Activated T-helper 9 cell treated with anti-CD3 and anti-CD28 coated beads, Interleukin-2, amount 50 U/mL, for 16 hours (primary cell): ENCODE measurements at places on chromosomes 16 and 17.
A peak's percentile ranks its signal among the peaks of the same experiment; 100 is the strongest.

GRCh38 chr16:50878966-50879615 lies 137.2 kb downstream of the CYLD start:
- no peak for DNase-seq

DNA sequence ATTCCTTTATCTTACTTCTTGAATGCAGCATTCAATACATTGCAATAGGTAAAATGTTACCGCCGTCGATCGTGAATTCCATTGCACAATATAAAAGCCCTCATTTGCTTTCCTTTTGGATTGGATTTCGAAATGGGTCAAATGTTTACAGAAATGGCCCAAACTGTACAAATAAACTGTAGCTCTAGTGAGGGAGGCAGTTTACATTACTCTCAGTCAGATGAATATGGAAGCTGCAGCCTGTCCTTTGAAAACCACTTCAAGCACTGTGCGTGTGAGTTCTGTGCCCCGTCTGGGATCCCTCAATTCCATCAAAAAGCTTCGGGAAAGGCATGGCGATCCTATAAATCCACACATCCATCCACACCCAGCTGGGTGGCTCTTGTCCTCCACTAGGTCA lies 258.6 kb upstream of the FOXF1 start:
- DNase-seq = no peak

GRCh38 chr16:27427538-27427937 lies 25.6 kb downstream of the IL21R start:
- no peak for DNase-seq

- no peak for DNase-seq
These were observed 18.4 kb downstream of the SOX9 start for GRCh38 chr17:72139212-72139611.

- DNase-seq = no peak
These were observed 24.2 kb upstream of the CHMP6 start for GRCh38 chr17:80967404-80967872.

DNA sequence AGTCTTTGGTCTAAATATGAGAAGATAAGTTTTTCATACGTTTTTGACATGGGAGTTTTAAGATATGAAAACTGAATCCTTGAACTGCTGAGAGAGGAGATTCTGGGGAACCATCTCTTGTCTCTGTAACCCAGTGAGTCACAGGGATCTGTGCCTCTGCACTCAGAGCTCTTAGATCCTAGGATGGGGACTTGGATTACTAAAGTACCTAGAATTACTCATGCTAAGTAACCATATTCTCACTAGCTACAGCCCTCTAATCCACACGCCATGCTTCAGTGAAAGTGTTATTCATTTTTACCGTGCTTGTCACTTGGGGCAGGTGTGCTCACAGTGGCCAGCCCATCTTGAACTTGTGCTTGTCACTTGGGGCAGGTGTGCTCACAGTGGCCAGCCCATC lies 2.0 kb downstream of the MRM3 start:
- no peak for DNase-seq

- no peak for DNase-seq
These were observed 18.2 kb upstream of the ERN1 start for GRCh38 chr17:64148017-64148631.

DNA sequence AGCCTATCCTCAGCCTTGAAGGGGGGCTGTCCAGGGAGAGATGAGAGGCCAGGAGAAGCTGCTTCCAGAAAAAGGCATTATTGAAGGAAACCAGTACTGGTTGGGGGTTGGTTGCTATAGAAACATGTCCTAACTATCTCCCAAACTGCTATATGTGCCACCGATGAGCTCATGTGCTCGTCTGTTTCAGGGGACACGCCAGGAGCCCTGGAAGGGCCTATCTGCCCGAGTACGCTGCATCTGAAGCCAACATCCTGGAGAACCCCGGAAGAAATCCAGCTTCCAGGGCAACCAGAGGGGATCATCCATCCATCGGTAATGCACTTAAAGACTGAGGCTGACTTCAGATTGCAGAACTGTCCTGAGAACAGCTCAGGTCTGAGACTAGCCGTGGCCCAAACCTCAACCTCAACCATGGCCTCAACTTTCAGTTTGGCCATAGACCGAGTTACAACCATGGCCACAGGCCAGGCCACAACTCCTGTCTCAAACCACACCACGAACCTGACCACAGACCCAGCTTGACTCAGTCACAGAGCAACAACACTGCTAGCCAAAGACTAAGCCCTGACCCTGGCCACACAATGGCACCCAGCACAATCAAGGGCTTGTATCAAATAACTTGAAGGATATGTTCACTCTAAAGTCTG lies 10.2 kb downstream of the PITPNM3 start:
- DNase-seq = no peak

- no peak for DNase-seq
These were observed 64.0 kb downstream of the MYO18A start for GRCh38 chr17:29115961-29116803.

- DNase-seq = no peak
These were observed 33.7 kb upstream of the NUDT16L1 start for GRCh38 chr16:4659363-4660353.

GRCh38 chr16:50088302-50088701 lies 22.5 kb downstream of the HEATR3 start:
- no peak for DNase-seq

GRCh38 chr17:72569148-72569946 lies 448.5 kb downstream of the SOX9 start:
- no peak for DNase-seq

DNA sequence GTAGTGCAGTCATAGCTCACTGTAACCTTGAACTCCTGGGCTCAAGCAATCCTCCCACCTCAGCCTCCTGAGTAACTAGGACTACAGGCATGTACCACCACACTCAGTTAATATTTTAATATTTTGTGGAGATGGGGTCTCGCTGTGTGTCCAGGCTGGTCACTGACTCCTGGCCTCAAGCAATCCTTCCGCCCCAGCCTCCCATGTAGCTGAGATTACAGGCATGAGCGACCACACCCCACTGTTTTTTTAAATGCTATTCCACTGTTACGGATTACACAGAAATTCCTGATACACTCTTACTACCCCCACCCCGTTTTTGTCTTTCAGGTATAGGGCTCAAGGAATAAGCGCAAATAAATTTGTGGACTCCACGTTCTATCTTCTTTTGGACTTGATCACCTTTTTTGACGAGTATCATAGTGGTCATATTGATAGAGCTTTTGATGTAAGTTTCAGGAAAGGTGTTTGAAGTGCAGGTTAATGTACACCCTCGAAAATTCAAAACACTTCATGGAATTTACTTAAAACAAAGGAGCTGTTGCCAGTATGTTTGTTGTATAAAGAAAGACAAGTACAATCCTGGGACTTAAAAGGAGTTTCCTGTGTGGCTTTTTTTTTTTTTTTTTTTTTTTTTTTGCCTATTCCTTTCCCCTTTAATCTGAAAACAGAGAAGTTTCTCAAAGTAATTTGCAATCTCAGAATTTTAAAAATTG lies 26.2 kb upstream of the SLC12A3 start:
- DNase-seq = no peak

GRCh38 chr16:68274441-68274840 lies 10.1 kb downstream of the SLC7A6 start:
- no peak for DNase-seq

DNA sequence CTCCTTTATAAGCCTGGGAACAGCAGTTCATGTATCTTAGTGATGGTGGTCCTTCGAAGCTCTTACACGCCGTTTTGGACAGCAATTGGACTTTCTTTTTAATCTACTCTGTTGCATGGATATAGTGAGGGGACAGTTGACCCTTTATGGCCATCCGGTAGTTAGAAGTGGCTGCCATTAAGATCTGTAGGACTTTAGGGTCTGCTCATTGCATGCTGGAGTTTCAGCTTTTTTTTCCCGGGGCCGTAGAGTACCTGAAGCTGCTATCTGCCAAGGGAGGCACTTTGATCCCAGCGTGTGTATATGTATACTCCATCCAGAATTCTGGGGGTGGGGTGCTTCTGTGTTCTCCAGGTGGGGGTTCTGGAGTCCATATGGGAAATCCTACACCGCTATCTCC lies 1.2 kb downstream of the CYB5D1 start:
- DNase-seq = no peak

DNA sequence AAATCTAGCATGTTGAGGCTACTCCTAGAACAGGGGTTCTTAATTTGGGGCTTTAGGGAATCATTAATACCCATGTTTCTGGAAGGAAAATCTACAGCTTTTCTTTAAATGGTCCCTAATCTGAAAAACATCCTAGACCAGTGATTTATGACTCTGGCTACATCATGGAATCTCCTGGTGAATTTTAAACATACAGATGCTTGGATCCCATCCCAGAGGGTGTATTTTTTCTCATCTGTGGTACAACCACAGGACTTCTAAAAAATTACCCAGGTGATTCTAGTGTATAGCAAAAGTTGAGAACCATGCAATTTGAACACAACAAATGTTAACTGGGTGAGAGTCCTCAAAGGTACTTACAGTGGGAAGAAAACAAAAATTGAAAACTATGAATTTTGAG lies 41.5 kb downstream of the KANSL1 start:
- no peak for DNase-seq

DNA sequence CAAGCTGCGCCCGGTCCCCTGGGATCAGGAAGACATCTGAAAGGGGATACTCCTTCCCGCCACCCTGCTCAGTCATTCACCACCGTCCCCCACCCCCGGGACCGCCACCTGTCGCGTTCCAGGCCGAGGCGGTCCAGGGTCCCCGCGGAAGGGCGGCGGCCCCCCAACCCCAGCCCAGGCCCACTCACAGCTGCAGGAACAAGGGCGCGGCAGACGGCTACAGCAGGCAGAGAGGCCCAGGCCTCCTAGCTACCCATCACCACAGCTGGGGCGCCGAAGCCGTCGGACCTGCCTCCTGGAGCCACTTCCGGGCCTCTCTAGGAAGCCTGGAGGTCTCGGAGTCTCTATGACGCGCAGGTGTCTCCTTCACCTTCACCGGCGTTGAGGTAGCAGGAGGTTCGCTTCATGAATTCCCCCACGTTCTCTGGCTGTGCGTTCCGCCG lies at the start of gene SDR42E1:
TSS of gene SDR42E1 (minus strand) at position 272 of the 443 bp plus-strand sequence. CDS start 10,612 bp downstream, outside the sequence.
- peak; percentile 46 for DNase-seq

DNA sequence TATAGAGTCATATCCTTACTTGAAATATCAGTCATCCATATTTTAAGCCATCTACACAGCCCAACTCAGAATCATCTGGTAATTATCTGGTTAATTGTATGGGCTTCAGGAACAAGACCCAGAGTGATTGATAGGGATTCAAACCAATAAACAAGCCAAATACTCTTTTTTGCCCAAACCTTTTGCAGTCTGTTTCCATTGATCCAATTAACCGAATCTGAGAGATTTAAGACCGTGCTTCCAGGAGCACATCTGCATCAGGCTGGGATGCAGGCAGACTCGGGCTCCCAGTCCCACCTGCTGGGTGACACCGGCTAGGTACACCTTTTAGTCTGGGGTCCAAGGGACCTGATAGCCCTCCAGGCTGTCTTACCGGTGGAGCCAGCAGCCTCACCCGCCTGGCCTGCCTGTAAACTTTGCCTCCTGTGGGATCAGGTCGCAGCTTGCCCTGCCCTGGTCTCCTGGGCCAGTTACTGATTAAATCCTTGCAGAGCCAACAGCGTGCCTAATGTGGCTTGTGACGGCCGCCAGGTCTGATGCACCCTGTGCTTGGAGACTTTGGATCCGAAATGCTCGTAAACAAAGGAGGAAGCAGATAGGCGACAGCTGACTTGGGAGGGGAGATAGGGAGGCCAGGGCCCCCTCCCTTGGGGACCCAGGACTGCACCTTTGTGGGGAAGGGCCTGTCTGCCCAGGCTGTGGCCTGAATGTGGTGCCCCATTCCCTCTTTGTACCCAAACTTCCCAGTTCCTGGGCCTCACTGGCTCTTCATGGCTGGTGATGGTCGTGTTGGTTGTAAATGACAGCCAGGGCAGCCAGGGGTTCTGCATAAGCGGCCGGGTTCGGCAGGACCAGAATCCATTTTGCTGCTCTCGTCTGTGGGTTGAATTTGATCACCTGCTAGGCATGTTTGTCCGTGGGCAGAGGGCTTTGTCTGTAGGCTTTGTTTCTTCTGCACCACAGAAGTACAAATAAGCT lies 3.8 kb downstream of the CMIP start:
- no peak for DNase-seq

GRCh38 chr16:264440-264951 lies 11.2 kb downstream of the RGS11 start:
- no peak for DNase-seq

GRCh38 chr16:23895052-23895451 lies 59.3 kb downstream of the PRKCB start:
- DNase-seq = no peak
